ENCODE measurements at places on chromosomes 3 and 15.

DNA sequence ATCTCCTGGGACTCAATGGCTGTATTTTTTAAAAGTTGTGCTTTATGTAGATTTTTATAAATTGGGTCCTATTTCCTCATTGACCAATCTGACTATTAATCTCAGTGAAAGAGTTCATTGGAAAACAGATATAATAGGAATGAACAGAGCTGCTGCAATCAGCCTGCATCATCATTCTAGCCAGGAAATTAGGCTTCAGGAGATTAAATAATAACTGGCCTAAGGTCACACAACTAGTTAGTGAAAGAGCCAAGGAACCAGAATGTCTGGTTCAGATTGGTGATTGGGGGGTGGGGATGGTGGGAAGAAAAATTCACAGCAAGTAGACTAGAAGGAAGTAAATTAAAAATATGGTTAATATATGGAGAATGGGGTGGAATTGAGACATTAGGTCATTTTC lies 180.9 kb upstream of the ROPN1 start:
- DNase-seq = no peak

DNA sequence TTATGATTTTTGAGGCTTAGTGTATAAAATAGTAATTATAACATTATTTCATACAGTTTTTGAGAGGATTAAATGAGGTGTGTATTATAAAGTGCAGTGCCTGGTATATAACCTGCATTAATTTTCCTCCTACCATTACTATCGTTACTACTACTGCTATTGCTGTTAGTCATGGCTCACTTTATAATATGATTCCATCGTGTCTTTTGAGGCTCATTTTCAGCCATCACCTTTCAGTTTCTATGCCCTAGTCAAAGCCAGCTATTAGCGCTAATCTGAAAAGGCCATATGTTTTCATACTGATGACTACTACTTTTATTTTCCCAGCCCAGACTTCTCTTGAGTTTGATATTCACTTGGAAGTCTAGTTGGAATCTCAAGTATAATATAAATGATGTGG lies 5.5 kb downstream of the MEF2A start:
- DNase-seq = no peak

GRCh38 chr3:41450416-41451231 lies 251.3 kb downstream of the CTNNB1 start:
- no peak for DNase-seq

GRCh38 chr3:183074261-183074660 lies 25.0 kb downstream of the MCCC1 start:
- no peak for DNase-seq

GRCh38 chr15:89358435-89358754 lies 23.8 kb upstream of the POLG start:
- DNase-seq = no peak

GRCh38 chr3:163605915-163606314 lies 1472.4 kb downstream of the SI start:
- no peak for DNase-seq

GRCh38 chr3:138030734-138031280 lies 20.8 kb downstream of the CLDN18 start:
- no peak for DNase-seq

DNA sequence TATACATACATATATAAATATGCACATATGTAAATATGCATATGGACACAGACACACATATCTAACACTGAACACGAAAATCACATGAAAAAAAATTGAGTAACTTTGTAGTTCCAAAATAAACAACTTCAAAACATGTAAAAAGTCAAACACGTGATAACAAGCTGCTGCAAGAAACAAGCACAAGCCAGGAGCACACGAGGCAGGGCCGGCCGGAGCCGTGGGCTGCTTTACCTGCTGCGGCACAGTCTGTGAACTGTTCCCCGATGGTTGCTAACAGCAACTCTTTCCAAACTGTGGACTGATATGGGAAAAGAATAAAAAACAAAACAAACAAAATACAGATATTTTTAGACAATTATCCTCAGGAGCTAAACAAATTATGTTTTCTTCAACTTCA lies 31.6 kb downstream of the EIF4E3 start:
- no peak for DNase-seq

DNA sequence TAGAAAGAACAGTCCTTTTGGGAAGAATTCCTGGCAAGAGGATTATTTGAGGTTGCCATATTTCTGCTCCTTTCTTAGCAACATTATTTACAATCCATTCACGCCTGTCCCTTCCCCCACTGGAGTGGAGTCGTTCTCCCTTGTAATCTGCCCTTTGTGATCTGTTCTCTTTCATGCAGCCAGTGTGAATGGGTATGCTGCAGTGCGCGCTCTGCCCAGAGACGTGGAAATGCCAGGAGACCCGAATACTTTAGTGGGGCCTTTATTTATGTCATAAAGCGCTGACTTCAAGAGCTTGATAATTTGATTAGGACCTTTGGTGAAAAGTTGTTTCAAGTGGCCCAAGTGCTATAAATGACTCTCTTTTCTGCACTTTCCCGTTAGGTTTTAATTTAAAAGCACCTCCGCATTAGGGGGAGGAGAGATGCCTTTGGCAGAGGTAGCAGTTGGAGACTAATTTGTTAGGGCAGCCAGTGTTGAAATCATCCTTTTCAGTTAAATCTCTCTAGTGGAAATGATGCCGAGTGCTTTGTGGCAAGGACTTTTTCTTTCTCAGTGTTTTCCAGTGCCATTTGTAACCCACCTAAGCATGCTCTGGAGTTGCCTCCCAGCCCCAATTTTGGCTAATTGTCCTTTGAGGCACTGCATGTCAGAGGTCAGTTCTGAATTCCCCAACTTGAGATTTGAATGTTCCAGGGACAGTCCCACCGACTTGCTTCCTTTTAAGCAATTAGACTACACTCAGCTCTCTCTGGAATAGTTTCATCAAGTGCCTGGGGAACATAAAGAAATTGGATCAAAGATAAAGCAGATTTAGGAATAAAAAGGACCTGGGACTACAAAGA lies 52.4 kb downstream of the PSMD6 start:
- no peak for DNase-seq

GRCh38 chr3:38421679-38422336 lies 31.9 kb upstream of the ACVR2B start:
- no peak for DNase-seq

DNA sequence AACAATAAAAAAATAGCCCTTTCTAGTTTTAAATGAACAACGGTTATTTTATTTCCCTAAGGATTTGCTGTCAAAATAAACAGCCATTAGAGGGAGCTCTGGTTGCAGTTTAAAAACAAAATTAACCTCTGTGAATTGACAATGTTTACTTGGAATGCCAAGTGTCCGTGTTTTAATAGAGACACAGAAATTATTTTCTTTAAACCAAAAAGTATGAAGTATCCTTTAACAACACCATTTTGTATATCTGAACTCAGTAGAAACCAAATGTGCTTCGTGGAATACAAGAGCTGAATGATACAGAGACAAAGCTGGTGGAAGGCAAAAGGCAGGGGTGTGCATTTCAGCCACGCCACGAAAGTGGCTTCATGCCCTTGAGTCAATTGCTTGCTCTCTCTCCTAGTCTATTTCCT lies 74.4 kb downstream of the MOBP start:
- DNase-seq = no peak

DNA sequence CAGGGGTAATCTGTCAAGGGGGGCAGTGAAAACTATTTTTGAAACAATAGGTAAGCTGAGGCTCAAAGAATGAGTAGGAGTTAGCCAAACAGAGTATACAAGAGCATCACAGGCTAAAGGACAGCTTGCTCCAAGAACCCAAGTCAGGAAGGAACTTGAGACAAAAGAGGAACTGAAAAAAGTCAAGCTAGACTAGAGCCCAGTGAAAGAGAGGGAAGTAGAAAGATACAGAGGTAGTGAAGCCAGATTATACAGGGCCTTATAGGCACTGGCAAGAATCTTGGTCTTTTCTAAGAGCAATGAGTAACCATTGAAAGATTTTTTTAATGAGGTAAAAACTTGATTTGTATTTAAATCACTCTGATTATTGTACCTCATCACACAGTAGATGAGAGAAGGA lies 69.9 kb downstream of the FILIP1L start:
- no peak for DNase-seq

- no peak for DNase-seq
Measured at GRCh38 chr3:49769286-49769915, 16.9 kb downstream of the IP6K1 start.

GRCh38 chr15:83287541-83288027 lies 3.1 kb upstream of the BNC1 start:
- DNase-seq = no peak

GRCh38 chr3:150083655-150084042 lies 113.0 kb upstream of the PFN2 start:
- no peak for DNase-seq

- no peak for DNase-seq
Measured at GRCh38 chr3:69296995-69297394, 88.9 kb downstream of the FRMD4B start.

DNA sequence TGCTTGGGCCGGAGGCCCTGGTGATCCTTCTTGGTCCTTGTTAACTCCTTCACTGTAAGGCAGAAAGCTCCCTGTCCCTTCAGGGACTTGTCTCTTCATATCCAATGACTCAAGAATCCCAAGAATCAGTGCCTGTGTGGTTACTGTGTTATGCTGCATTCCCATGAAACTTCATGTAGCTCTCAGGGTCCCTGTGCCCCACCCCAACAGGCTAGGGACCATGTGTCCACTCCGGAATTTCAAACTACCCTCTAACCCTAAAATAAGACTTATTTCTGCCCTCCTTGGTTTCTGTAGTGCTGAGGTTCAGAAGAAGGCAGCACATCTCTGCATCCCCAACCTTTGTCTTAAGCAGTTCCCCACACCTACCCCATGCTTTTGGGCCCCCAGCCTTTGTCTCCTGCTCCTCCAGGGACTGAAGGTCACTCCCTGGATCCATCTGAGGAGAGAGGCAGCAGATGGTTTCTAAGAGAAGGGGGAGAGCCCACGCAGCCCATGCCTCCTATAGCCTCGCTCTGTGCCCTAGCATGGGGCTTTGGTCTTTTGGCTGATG lies 531 bp upstream of the MAP1A start:
- peak; percentile 56 for DNase-seq

GRCh38 chr15:29666241-29666640 lies 156.0 kb downstream of the TJP1 start:
- DNase-seq = no peak

DNA sequence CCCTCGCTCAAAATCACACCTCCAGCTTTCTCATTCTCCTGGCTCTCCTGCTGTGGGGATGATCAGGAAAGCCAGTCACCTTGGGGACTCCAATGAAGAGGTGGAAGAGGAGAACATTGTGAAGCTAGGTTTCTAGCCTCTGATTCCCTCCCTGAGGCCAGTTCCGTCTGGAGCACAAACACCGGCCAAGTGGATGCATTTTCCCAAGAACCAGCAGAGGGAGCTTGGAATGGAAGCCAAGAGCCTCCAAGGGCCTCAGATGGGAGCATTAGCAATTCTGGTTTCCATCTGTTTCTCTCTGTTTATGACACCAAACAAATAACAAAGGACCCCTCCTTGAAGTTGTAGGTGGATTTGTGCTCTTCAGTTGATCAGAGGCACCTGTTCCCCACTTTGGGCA lies 40.6 kb upstream of the NMNAT3 start:
- peak; percentile 100 for DNase-seq

DNA sequence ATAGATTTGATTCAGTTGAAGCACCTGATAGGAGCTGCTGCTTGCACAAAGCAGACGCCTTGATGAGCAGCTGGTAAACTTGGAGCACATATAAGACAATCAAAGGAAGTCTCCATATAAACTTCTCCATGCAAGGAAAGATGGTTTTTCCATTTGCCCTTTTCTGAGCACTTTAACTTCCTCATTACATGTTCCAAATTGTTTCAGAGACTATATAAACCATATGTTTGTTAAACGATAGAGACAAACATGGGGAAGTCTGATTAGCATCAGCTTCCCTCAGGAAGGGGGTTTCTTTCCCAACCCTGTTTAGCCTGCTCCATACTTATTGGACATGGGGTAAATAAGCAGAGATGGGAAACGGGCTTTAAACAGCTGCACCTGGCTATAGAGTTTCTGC lies 88.0 kb downstream of the DHX36 start:
- no peak for DNase-seq

- no peak for DNase-seq
Measured at GRCh38 chr3:63386568-63386967, 108.5 kb downstream of the SYNPR start.

- DNase-seq = peak; percentile 13
Measured at GRCh38 chr15:75452865-75453702, 1.6 kb upstream of the SIN3A start.

DNA sequence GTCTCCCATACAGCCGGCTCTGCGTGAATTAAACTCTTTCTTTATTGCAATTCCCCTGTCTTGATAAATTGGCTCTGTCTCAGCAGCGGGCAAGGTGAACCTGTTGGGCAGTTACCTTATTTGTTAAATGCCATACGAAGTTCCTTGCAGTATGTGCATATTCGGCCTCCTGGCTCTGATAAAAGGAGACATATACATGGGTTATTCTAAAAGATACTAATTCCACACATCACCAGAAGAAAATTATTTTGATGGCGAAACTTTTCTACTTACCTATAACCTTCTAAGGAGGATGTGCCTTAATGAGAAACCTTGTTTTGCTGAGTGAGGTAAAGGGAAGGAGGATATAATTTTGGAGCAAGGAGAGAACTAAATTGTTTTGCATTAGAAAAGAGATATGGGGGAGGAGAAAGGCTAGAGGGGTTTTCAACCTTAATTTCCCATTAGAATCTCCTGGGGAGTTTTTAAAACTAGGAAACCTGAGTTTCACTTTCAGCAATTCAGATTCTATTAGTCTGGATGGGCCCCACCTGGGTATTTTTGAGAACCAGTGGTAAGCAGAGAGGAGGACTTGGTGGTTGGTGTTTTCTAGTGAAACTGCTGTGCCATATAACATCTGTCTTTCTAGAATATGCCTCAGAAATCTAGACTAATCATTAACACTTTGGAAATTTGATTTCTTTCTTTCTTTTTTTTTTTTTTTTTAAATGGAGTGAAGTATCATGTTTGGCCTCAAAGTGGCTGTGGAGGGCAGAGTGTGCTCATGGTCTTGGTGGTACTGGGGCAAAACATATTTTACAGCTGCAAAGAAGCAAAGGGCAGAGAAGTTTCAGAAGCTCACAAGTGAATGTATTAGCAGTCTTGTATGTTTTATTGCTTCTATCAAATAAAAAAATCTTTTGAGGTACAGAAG lies 23.0 kb downstream of the NANOGP8 start:
- DNase-seq = no peak

DNA sequence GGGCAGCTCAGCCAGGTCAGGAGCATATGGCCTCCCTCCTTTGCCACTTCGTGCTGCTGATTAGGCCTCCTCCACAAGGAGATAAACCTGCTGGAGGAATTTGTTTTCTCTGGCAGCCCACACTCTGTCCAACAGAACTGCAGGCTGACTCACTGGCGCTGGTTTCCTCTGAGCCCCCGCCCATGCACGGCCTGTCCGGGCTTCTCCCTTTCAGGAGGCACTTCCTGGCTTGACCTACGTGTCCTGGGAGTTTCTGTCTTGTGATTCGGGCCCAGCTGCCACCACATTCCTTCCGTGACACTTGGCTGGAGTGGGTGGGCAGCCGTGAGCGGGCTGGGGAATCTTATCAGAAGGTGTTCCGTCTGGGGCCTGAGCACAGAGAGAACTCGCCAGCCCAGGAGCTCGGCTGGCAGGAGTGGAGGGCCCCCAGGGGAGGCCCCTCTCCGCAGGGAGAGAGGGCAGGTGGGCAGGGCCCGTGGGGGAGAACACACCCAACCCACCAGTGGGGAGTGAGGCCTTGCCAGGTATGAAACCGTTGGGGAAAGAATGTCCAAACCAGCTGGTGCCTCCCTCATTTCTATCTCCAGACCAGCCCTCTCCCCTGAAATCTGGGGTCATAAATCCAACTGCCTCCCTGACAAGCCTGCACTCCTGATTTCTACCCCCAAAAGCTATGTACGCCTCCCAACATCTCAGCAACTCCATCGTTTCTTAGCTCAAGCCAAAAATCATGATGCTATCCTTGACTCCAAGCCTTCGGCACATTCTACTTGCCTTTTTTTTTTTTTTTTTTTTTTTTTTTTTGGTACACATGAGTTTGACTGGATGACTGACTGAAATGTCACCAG lies 110.6 kb upstream of the MEF2A start:
- DNase-seq = no peak

Measured in NCI-H524 treated with DMSO at 0.1 percent for 48 hours (cell line).